Stimulated activated CD8-positive, alpha-beta memory T cell treated with anti-CD3 and anti-CD28 coated beads, Interleukin-7, amount 100 ng/mL, for 1 hour (primary cell): ENCODE measurements at places on chromosomes 11 and 22.

- no peak for DNase-seq
Observed at GRCh38 chr11:126662035-126662790, 306.7 kb downstream of the ST3GAL4 start.

DNA sequence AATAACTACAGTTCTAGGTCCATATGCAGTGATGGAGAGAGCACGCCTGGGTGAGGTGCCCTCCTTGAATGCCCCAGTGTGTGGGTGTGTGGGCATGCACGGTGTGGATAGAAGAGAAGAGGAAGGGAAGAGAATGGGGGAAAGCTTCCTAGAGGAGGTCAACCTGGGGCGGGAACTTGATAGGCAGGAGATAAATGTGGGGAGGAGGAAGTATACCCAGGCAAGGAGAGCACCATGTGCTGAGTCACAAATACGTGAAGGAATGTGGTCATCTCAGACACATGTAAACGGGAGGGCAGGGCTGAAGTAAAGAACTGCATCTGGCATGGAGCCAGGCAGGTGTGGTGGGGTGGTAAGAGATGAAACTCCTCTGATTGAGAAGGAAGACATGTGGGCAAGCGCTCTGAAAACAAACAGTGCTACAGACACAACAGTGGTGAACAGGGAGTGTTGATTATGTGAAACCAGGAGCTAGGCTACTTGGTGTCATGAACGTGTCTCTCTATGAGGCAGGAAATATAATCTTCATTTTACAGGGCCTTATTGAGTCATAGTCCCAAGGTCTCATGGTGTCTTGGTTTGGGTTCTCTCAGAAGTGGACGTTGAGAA is 61.5 kb upstream of the EED start:
- DNase-seq = peak; percentile 21

- DNase-seq = no peak
Observed at GRCh38 chr11:117989351-117990102, 3.3 kb downstream of the IL10RA start.

DNA sequence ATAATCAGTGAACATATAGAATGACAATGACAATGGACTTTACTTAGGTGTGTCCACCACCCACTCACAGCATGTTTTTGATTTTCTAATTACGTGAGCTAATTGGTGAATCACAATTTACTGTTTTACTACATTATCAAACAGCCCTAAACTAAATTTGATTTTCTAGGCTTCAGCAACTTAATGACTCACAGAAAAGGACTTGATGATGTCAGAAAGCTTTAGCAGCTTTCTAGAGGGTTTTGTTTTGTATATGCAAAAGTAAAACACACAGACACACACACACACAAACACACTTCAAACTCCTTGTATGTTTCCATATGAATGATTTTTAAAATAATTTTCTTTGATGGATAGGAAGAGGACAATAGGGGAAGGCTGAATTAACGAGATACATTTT is 878.6 kb upstream of the CCDC90B start:
- no peak for DNase-seq

DNA sequence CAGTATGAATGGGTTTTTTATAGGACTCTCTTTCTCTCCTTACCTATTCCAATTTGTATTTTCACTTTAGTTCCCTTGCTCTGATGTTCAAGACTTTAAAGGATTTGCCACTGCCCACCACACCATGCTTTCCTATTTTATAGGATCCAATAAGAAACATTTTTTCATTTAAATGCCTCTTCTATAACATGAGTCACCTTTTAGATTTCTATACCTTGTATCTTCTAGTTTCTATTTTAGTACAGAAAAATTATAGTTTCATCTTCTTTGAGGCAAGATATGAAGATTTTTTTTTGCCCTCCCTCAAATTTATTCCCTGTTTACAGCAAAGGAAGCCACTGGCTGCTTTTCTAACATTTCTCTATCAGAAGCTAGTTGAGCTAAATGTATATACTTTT is 76.8 kb downstream of the ARFGAP2 start:
- DNase-seq = no peak

DNA sequence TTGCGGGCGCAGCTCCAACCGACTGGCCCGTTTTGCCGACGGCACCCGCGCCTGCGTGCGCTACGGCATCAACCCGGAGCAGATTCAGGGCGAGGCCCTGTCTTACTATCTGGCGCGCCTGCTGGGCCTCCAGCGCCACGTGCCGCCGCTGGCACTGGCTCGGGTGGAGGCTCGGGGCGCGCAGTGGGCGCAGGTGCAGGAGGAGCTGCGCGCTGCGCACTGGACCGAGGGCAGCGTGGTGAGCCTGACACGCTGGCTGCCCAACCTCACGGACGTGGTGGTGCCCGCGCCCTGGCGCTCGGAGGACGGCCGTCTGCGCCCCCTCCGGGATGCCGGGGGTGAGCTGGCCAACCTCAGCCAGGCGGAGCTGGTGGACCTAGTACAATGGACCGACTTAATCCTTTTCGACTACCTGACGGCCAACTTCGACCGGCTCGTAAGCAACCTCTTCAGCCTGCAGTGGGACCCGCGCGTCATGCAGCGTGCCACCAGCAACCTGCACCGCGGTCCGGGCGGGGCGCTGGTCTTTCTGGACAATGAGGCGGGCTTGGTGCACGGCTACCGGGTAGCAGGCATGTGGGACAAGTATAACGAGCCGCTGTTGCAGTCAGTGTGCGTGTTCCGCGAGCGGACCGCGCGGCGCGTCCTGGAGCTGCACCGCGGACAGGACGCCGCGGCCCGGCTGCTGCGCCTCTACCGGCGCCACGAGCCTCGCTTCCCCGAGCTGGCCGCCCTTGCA is 1.0 kb downstream of the FJX1 start:
- no peak for DNase-seq

DNA sequence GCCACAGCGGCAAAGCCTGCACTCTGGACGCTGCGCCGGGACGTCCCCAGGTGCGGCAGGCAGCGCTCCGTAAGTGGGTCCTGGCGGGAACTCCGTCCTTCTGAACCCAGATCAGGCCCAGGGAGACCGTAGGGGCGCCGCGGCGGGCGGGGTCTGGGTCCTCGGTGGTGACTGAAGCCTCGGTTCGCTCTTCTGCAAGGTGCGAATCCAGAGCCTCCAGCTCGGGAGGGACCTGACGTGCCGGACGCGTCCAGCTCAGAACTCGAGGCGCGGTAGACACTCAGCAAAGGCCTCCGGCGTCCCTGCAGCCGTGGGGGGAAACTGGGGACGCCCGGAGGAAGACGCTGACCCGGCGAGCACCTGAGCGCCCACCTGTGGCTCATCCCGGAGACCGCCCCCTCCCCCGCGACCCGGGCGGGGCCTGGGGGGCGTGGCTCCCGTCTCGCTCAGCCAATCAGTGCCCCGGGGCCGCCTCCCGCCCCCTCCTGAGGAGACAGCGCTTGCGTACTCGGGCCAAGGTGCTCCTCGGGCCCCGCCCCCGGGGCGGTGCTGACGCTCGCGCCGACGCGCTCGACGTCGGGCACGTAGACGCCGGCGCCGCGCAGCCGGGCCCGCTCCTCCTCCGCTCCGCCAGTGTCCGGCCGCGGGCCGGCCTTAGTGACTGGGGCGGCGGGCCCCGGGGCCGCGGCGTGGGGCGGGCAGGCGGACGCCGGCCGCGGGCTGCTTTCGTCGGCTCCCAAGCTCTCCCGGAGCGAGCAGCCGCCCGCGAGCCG is at the start of gene PPFIA1:
PPFIA1 (plus strand) TSS at position 587 of the 773 bp plus-strand sequence. CDS start 1,483 bp downstream, outside the sequence.
- DNase-seq = peak; percentile 88
